Stimulated activated naive CD4-positive, alpha-beta T cell (primary cell): ENCODE measurements at places on chromosomes 12 and 14.

GRCh38 chr12:12467264-12467663 lies 95.4 kb downstream of the DUSP16 start:
- DNase-seq = no peak

- DNase-seq = no peak
These were observed 85.0 kb downstream of the LGR5 start for GRCh38 chr12:71524626-71525025.

DNA sequence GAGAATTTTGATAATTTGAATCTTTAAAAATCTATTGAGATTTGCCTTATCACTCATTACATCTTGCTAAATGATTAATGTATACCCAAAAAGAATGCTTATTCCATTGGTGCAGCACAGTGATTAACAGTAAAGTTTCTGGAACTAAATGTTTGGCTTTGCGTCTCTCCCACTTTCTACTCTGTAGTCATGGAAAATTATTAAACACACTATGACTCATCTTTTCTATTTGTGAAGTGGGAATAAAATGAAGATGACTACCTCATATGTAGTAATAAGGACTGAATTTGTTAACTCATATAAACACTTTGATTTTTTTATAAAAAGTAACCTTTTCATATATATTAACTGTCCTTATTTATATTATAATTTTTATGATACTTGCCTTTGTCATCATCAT lies 118.1 kb downstream of the RERGL start:
- no peak for DNase-seq

- DNase-seq = no peak
These were observed at the start of gene ASB2 for GRCh38 chr14:93976477-93977057. Gene ASB2, minus strand, starts transcription at chr14:93976570. Its CDS starts 12,031 bp downstream, at chr14:93964539.

GRCh38 chr14:85978582-85979250 lies 448.8 kb downstream of the FLRT2 start:
- no peak for DNase-seq
